ENCODE measurements at places on chromosomes 11 and 22. TPM values are rescaled to one million over a fixed set of nuclear protein-coding genes. Genes with fewer than 3 reads are reported as not detected.

CD3E gene
- 407 TPM for total RNA-seq

BATF2 gene
- 0.33 TPM for total RNA-seq

LYVE1 gene
- 0.27 TPM for total RNA-seq

CCDC81 gene
- total RNA-seq = 0.49 TPM

ALX4 gene
- total RNA-seq = not detected

E2F8 gene
- total RNA-seq = 1.4 TPM
